Effector CD4-positive, alpha-beta T cell (primary cell): ENCODE measurements at places on chromosomes 3 and 15.

GRCh38 chr15:101368861-101369642 lies 74.0 kb upstream of the SNRPA1 start:
- no peak for DNase-seq

DNA sequence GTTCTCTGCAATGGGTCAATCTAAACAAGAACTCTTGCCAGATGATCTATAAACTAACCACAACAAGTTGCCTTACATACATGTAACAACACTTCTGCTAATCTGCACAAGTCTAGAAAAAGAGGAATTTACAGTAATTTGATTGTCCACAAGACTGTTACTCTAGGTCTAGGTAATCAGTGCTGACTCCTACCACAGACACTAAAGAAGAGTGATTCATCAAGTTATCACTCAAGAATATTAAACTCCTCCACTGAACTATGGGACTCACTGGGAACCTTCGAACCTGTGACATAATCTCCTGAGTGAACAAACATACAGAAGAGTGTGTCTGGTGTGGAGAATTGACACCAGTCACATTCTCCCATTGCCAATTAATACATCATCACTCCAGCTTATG lies 138.3 kb downstream of the ANXA2 start:
- no peak for DNase-seq

- DNase-seq: no peak
Observed at GRCh38 chr15:88838667-88839066, 35.4 kb downstream of the ACAN start.

DNA sequence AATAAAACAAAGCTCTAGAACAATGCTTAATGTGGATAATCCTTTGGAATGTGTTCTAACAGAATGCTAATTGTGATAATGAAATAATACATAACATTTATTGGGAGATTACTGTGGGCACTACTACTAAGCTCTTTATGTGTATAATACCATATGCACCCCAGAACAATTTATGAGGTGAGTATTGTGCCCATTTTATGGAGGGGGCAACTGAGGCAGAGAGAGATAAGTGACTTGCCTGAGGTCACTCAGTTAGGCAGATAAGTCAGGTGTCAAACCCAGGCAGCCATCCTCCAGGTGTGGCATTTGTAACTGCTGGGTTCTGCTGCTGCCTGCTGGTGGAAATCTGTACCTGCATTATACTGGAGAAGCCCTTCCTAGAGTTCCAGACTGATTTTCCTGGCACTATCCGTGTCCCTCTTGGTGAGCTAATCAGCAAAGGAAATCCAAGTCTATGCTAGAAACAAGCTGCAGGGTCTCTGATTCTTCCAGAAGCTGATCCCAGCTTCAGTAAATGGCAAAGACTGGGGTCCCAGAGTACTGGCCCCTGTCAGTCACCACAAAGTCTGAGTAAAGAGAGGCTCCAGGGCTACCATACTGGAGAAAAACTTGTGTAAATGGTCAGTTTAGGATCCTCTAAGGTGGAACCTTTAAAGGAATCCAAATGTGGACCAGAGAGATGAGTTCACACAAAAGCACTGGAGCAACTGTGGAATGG lies 22.6 kb upstream of the RBP1 start:
- no peak for DNase-seq

- no peak for DNase-seq
Observed at GRCh38 chr3:38354588-38355330, 8.2 kb downstream of the XYLB start.

- DNase-seq: no peak
Observed at GRCh38 chr3:65118912-65119499, 431.2 kb upstream of the ADAMTS9 start.

DNA sequence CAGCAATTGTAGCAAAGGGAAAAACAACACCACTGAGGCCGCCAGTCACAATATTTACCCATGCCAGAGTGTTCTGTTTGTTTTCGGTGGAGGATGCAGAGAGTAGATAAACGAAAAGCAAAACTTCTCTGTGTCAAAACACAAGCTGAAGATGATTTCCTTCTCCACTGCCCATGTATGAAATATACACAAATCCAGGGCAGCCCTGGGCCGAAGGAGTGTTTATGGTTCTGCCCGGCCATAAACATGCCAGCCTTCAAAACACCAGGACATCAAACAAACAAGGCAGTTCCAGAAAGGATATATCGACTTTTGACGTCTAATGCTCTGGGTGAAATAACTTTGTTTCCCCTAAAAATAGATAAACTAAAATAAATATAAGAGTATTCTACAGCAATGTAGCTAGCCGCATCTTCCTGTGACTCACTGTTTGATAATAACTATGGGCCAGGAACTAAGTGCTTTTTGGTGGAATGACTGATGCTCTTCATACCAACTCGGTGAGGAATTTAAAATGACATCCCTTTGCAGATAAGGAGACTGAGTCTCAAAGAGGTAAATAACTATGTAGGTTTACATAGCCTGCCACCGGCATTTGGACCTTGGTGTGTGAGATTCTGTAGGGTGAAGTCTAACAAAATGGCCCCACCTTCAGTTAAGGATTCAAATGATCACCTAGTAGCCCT lies 82.8 kb downstream of the MAGI1 start:
- no peak for DNase-seq

GRCh38 chr3:88509582-88509981 lies 359.8 kb downstream of the C3orf38 start:
- no peak for DNase-seq

- no peak for DNase-seq
Observed at GRCh38 chr15:80852676-80853075, 73.5 kb downstream of the CEMIP start.

- no peak for DNase-seq
Observed at GRCh38 chr3:66709532-66709931, 208.7 kb upstream of the LRIG1 start.

DNA sequence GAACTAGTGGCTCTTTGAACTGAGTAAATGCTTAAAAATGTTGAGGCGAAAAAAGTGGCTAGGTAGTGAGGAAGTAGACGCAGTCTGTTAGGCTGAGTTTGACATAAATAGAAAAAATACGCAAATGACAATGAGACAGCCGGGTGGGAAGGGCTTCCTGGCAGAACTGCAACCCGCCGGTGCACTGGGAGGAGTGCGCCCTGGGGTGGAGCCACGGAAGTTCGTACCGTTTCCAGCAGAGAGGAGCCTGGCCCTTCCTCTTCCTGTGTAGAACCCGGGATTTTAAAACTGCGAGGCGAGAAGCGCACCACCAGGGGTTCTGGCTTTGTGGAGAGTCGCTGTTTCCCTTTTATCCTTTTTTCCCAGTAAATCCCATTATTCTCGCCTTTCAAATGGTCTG lies 602.6 kb downstream of the PYDC2 start:
- DNase-seq: no peak

DNA sequence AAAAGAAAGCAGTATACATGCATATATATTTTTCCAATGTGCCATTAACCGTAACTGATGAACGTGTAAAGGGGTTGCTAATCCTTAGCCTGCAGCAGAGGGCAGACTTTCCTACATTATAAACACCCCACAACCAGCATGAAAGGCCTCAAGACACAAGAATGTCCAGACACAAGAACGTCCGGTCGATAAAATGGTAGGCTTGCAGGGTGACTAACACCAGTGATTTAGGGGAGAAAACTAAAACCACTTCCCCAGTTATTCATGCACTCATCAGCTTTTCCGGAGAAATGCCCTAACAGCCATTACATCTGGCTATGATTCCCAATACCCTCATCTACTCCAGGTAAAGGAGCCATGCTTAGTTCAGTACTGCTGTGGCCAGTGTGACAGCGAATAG lies 57.4 kb downstream of the LRTM1 start:
- no peak for DNase-seq

DNA sequence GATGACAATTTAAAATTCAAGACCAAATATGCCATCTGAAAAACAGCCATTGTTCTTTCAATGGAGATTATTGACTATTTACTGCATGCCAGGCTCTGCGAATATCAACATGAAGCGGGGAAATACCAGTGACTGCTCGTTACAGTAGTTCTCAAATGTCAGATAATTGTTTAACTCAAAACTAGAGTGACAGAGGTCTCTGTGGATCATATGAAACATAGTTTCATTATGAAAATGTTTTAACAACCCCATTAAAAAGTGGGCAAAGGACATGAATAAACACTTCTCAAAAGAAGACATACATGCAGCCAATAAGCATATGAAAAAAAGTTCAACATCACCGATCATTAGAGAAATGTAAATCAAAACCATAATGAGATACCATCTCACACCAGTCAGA lies 50.0 kb upstream of the GPR149 start:
- no peak for DNase-seq

DNA sequence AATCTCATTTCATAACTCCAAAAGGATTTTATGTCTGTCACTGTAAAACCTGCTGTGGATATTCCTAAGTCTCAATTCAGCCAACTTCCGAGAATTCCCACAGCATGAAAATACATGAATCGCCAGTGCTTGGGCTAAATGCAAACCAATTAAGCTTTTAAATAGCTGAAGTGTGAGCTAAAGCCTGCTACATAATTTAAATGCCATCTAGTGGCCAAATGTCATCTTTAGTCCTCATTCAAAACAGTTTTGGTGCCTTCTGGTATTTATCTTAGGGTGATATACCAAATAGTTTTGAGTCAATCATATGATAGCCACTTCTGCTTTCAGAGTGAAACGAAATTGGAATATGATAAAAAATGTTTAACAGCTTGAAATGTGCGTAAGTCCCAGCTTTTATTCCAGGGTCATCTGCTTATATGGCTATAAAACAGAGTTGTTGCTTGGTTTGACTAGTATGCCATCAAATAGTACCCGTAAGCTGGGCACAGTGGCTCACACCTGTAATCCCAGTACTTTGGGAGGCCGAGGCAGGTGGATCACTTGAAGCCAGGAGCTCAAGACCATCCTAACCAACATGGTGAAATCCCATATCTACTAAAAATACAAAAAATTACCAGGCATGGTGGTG lies 41.8 kb upstream of the CCNL1 start:
- no peak for DNase-seq

GRCh38 chr3:43757666-43758321 lies 67.1 kb downstream of the ABHD5 start:
- no peak for DNase-seq

DNA sequence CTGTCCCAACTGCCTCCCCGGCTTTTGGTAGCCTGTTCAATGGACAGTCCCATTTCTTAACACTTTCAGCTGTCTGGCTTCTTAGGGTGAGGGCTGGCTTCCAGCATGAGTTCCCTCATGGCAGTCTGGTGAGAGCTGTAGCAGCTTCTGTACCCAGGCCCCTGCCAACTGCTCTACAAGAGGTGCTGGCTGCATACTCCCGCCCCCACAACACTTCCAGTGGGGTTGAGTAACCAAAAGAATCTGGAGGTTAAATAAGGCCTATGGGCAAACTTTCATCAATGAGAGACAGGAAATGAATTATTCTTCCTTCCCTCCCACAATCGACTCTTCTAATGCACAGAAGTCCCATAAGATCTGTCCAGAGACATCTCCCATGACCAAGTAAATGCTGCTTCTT lies 145.0 kb downstream of the NEK10 start:
- DNase-seq: no peak

DNA sequence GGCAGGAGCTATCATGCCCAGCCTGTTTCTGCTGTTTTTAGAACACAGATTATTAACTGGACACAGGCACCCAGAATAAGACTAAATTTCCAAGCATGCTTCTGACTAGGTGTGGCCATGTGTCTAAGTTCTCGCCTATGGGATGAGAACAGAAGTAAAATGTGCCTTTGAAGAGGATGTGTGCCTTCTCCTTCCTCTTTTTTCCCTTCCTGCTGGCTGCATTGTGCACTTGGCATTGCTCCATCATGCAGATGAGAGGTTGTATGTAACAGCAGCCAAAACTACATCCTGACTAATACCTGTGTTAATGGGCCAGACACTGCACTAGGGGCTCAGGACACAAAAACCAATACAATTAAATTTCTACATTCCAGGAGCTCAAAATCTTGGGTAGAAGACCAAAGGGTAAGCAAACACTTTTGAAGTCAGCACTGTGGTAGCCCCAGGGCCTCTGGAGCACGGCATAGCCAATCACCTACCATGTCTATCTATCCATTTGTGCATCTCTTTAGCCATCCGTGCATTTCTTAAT lies 40.9 kb upstream of the RNU6-1 start:
- DNase-seq: no peak

DNA sequence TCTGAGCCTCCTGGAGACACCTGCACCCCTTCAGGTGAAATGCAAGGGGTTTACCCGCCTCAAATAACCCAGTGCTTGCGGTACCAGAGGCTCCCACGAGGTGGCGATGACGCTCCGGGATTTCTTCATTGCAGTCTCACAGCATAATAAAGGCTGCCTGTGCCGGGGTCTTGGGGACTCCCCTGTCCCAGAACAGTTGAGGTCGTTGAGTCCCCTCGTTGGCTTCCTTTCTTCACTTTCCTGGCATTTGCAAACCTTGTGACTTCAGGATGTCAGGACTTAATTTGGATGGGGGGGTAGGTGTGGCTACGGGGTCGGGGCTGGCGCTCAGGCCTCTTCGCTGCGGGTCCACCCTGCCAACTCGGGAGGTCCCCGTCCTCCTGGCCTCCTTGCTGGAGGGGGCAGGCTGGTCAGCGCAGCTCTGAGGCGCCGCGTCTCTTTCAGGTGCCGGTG lies 1.3 kb downstream of the GNAT1 start:
- DNase-seq: peak; percentile 78
